ENCODE measurements at places on chromosomes 11 and 22. TPM values are rescaled to one million over a fixed set of nuclear protein-coding genes. Genes with fewer than 3 reads are reported as not detected.
A peak's percentile ranks its signal among the peaks of the same experiment; 100 is the strongest.

The CASP1 gene
- total RNA-seq = not detected

- peaks cover 32% of the 10 kb centered on the region for H3K27me3 ChIP-seq
- peak within 1 kb of the TSS; percentile 64 for H3K4me3 ChIP-seq
- peaks cover 7% of the 10 kb centered on the region for H3K4me1 ChIP-seq
Observed at GRCh38 chr22:50261615-50262459, at the start of gene MAPK12. MAPK12 (minus strand) TSS chr22:50261683; CDS start chr22:50261509, 174 bp downstream.

DNA sequence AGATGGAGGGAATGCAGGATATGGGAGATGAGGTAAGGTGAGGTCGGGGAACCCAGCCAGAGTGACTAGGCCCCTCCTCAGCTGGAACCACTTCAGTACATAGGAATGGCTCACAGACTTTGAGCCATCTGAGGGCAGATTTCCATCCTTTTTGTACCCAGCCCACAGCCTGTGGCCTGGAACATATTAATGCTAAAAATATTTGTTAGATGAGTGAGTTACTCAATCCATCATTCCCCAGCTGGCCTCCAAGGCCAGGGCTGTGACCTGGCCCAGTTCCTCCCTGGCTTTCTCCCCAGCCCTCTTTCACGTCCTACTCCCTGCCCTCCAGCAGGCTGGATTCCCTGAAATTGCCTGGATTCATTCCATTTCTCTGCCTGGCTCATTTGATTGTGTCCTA, 57.2 kb upstream of the PRDM11 start:
- H3K4me1 ChIP-seq = peaks cover 52% of the 10 kb centered on the region
- H3K27me3 ChIP-seq = no peaks in the 10 kb centered on the region
- no peak for DNase-seq
- no peak overlapping the region for H3K4me3 ChIP-seq
- H3K27ac ChIP-seq = no peak overlapping the region

The MS4A4E gene
- not detected for total RNA-seq

DNA sequence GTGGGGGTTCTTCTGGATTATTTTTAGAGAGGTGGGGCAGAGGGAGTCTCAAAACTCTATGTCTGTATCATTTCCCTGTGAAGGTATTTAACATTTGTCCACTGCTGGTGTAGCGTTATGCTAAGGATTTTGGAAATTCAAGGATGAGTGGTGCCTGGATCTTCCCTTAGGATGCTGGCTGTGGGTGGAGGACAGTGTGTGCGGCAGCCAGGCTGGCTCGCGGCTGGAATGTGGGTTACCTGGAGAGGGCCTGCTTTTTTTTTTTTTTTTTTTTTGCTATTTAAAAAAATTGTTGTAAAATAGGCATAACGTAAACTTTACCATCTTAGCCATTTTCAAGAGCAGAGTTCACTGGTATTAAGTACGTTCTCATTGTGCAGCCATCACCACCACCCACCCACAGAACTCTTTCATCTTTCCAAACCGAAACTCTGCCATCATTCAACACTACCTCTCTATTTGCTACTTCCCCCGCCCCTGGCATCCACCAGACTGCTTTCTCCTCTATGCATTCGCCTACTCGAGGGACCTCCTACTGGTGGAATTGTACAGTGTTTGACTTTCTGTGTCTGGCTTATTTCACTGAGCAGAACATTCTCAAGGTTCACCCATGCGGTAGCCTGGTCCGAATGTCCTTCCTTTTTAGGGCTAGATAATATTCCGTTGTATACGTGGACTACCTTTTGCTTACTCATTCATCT, 67.1 kb downstream of the PARVB start:
- H3K36me3 ChIP-seq = no peaks in the 10 kb centered on the region
- peak; percentile 54 for DNase-seq
- H3K4me3 ChIP-seq = no peak overlapping the region
- peak overlapping the region; percentile 50 for H3K27ac ChIP-seq
- H3K27me3 ChIP-seq = no peaks in the 10 kb centered on the region

- H3K27ac ChIP-seq = no peak overlapping the region
- H3K4me3 ChIP-seq = no peak overlapping the region
- peaks cover 6% of the 10 kb centered on the region for H3K36me3 ChIP-seq
- peaks cover 6% of the 10 kb centered on the region for H3K4me1 ChIP-seq
- DNase-seq = peak; percentile 92
Observed at GRCh38 chr11:69670158-69670845, 4.9 kb downstream of the LTO1 start.

GRCh38 chr22:21927174-21927823, 25.3 kb downstream of the PPM1F start:
- DNase-seq = peak; percentile 46
- H3K27me3 ChIP-seq = no peaks in the 10 kb centered on the region
- H3K4me1 ChIP-seq = peaks cover 22% of the 10 kb centered on the region
- H3K36me3 ChIP-seq = no peaks in the 10 kb centered on the region
- no peak overlapping the region for H3K27ac ChIP-seq

DNA sequence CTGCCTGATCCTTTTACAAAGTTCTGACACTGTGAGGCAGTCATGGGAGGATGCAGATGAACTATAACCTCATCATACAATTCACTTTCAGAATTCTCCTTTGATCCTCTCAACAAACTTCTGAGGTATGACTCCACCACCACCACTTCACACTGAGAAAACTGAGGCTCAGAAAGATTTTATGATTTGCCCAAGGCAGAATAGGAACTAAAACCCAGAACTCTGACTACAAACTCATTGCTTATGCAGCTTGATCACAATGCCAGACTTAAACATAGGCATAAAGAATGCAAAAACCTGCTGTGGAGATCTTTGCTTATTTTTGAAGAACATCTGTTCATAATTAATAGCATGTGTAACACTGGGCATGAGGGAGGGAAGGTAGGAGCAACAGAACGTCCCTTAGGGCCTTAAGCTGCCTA, 20.4 kb downstream of the FAM168A start:
- DNase-seq = no peak
- H3K4me3 ChIP-seq = no peak overlapping the region
- H3K27me3 ChIP-seq = no peaks in the 10 kb centered on the region
- H3K27ac ChIP-seq = no peak overlapping the region

The OR8A1 gene
- total RNA-seq = not detected

GRCh38 chr22:34997633-34998299, 68.2 kb upstream of the ISX start:
- H3K27ac ChIP-seq = no peak overlapping the region
- no peaks in the 10 kb centered on the region for H3K36me3 ChIP-seq
- no peak for DNase-seq

The CASP4 gene
- total RNA-seq = 0.35 TPM

GRCh38 chr11:64670975-64671374, 52.0 kb downstream of the NRXN2 start:
- H3K27me3 ChIP-seq = no peaks in the 10 kb centered on the region
- no peak overlapping the region for H3K27ac ChIP-seq
- H3K4me3 ChIP-seq = no peak overlapping the region
- H3K36me3 ChIP-seq = no peaks in the 10 kb centered on the region

DNA sequence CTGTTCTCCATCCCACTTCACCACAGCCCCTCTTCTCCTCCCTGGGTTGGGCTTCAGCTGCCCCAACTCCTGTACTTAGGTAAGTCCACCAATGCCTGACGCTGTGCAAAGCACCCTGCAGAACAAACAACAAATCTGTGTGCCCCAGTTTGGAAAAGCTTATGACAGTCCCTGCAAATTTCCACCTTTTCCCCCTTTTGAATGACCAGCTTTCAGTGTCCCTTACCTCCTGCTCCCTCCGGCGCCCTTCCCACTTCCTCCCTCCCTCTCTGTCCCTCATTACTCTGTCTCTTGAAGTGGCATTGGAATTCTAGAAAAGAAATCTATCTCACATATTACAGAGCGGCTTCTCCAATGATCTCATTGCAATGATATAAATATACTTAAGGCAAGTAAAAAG, 352.9 kb upstream of the B3GAT1 start:
- H3K4me3 ChIP-seq = no peak overlapping the region
- no peaks in the 10 kb centered on the region for H3K36me3 ChIP-seq
- H3K27ac ChIP-seq = no peak overlapping the region
- no peak for DNase-seq
- no peaks in the 10 kb centered on the region for H3K4me1 ChIP-seq

- no peaks in the 10 kb centered on the region for H3K36me3 ChIP-seq
- peaks cover 100% of the 10 kb centered on the region for H3K27me3 ChIP-seq
- no peak overlapping the region for H3K27ac ChIP-seq
- no peak for DNase-seq
Observed at GRCh38 chr22:22404598-22405284, 103.8 kb downstream of the ZNF280B start.

DNA sequence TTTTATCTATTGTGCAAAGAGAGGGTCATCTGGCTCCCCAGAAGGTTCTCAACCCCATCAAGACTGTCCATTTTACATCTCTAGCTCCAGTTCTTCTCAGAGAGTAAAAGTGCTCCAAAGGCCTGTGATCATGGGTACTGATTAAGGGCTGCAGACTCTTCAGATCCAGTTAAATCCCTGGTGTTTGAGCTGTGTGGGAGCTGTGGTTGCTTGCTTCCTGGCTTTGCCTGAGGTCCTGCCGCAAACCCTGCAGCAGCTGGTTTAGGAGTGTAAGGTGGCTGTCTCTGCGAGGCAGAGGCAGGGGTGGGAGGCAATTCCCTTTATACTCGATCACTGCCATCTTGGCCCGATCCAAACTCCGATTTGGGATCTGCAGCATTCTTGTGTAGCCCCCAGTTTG, 1.2 kb downstream of the MRPL17 start:
- H3K4me1 ChIP-seq = no peaks in the 10 kb centered on the region
- H3K27me3 ChIP-seq = no peaks in the 10 kb centered on the region
- H3K27ac ChIP-seq = 0 out of 2 replicates have a peak overlapping the region, but pooled peaks have one; percentile 92
- H3K4me3 ChIP-seq = peak overlapping the region; percentile 82

The CCDC88B gene
- 12.3 TPM for total RNA-seq

GRCh38 chr11:85663080-85663752, 1.7 kb downstream of the CREBZF start:
- H3K27ac ChIP-seq = no peak overlapping the region
- peak overlapping the region; percentile 74 for H3K4me3 ChIP-seq
- H3K36me3 ChIP-seq = peaks cover 17% of the 10 kb centered on the region
- DNase-seq = no peak

GRCh38 chr11:20021212-20021611, 139.1 kb downstream of the DBX1 start:
- H3K4me1 ChIP-seq = peaks cover 68% of the 10 kb centered on the region
- no peaks in the 10 kb centered on the region for H3K27me3 ChIP-seq
- DNase-seq = no peak

DNA sequence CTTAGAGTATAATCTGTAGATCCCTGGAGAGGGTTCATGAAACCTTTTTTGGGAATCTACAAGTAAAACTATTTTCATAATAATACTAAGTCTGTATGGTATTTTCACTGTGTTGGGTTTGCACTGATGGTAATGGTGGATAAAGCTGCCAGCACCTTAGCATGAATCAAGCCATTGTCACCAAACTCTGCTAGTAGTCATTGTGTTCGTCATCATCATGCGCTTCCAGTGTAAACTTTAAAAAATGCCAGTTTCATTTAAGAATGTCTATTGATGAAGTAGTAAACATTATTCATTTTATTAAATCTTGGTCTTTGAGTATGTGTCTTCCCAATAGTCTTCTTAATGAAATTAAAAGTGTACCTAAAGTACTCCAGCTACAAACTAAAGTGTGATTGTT, 15.0 kb downstream of the ALKBH3 start:
- no peaks in the 10 kb centered on the region for H3K27me3 ChIP-seq
- no peak overlapping the region for H3K4me3 ChIP-seq
- no peaks in the 10 kb centered on the region for H3K36me3 ChIP-seq
- DNase-seq = no peak
- no peak overlapping the region for H3K27ac ChIP-seq

Data from GM23338 (cell line).